ENCODE measurements at places on chromosomes 13 and 19.
A peak's percentile ranks its signal among the peaks of the same experiment; 100 is the strongest.

DNA sequence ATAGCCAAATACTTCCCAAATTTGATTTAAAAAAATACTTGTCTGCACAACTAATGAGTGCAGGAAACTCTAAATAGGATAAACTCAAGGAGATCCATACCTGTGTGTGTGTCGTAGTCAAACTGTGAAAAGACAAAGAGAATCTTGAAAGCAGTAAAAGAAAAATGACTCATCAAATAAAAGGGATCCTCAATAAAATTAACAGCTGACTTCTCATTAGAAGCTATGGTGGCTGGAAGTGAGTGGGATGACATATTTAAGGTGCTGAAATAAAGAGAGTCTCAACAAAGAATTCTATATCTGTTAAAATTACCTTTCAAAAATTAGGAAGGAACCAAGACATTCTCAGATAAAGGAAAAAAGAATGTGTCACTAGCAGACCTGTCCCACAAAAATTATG is 13.7 kb downstream of the RNASEH2B start:
- DNase-seq: no peak

DNA sequence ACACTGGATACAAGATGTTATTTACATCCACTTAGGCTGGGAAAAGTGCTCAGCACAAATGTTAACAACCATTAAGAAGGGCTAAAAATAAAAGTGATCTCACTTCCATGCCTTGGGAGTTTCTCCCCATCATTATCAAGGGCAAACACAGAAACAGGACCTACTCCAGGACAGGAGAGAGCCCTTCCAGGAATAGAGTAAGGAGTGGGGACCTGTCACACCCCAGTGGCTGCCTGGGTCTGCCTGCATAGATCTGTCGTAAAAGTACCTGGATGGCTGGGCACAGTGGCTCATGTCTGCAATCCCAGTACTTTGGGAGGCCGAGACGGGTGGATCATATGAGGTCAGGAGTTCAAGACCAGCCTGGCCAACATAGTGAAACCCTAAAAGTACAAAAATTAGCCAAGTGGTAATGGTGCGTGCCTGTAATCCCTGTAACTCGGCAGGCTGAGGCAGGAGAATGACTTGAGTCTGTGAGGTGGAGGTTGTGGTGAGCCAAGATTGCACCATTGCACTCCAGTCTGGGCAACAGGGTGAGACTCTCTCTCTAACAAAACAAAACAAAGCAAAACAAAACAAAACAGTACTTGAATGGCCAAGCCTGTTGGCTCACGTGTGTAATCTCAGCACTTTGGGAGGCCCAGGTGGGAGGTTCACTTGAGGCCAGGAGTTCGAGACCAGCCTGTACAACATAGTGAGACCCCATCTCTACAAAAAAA is 5.6 kb downstream of the ATP8A2 start:
- no peak for DNase-seq

- DNase-seq: no peak
Measured at GRCh38 chr19:16040642-16041041, 35.7 kb upstream of the TPM4 start.

DNA sequence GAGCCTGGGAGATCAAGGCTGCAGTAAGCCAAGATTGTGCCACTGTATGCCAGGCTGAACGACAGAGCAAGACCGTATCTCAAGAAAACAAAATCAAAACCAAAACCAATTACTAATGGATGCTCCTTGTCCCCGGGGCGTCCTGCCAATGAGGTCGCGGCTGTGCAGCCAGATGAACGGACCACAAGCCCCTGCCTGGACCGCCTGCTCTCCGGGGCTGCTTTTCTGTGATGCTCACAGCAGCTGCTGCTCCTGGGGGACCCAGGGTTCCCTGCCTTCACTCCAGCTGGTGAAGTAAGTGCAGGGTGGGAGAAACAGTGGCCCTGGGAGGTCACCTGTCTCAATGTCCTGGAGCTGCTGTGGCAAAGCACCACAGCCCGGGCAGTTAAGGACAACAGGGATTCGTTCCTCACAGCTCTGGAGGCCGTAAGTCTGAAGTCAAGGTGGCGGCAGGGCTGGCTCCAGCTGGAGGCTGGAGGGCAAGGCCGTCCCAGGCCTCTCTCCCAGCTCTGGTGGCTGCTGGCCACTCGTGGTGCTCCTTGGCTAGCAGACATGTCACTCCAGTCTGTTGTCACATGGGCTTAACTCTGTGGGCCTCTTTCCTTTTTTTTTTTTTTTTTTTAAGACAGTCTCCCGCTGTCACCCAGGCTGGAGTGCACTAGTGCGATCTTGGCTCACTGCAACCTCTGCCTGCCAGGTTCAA is 10.1 kb downstream of the COPE start:
- no peak for DNase-seq

- no peak for DNase-seq
Measured at GRCh38 chr19:29735829-29736228, 20.8 kb upstream of the C19orf12 start.

DNA sequence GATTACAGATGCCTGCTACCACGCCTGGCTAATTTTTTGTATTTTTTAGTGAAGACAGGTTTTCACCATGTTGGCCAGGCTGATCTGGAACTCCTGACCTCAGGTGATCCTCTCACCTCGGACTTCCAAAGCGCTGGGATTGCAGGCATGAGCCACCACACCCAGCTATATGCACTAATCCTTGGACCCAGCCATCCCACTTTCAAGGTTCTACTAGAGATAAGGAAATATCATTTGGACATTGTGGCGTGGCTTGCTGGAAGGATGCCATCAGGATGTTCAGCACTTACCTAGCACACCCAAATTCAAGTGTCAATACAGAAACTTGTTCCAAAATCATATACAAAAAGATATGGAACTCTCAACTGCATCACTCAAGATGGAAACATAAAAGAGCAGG is 136.4 kb downstream of the ABCC4 start:
- DNase-seq: no peak

GRCh38 chr19:7250951-7251350 is 43.3 kb downstream of the INSR start:
- no peak for DNase-seq

DNA sequence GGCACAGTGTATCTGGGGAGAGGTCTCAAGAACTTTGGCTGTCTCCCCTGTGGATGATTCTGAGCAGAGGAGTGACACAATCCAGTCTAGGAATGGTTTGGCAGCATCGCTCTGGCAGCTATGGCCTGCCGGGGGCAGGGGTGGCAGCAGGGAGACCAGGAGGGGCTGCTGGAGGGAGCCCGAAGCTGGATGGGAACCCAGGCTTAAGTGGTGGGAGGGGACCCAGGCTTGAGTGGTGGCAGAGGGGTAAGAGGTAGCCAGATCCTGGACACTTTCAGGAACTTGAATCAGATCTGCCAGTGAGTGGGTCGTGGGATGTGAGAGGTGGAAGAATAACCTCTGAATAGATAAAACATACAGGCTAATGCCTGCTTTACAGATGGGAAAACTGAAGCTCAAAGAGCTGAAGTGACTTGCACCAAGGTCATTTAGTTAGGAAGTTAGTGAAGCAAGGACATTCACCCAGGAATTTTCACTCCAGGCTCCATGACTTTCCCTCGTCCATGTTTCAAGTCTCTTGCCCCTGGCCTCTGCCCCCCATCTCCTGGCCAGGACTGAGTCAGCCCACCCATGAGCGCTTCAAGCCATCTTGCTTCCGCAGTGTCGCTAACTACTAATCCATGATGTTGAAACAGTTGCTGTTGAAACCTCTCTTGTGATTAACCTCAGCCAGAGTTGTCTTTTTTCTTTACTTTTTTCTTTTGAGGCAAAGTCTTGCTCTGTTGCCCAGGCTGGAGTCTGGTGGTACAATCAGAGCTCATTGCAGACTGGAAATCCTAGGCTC is 29.9 kb upstream of the C1QTNF9 start:
- no peak for DNase-seq

- DNase-seq: peak; percentile 90
Measured at GRCh38 chr19:48350856-48351255, 12.9 kb downstream of the TMEM143 start.

- no peak for DNase-seq
Measured at GRCh38 chr19:51098365-51099046, 9.7 kb downstream of the CTU1 start.

- no peak for DNase-seq
Measured at GRCh38 chr13:106318941-106319411, 216.5 kb downstream of the EFNB2 start.

DNA sequence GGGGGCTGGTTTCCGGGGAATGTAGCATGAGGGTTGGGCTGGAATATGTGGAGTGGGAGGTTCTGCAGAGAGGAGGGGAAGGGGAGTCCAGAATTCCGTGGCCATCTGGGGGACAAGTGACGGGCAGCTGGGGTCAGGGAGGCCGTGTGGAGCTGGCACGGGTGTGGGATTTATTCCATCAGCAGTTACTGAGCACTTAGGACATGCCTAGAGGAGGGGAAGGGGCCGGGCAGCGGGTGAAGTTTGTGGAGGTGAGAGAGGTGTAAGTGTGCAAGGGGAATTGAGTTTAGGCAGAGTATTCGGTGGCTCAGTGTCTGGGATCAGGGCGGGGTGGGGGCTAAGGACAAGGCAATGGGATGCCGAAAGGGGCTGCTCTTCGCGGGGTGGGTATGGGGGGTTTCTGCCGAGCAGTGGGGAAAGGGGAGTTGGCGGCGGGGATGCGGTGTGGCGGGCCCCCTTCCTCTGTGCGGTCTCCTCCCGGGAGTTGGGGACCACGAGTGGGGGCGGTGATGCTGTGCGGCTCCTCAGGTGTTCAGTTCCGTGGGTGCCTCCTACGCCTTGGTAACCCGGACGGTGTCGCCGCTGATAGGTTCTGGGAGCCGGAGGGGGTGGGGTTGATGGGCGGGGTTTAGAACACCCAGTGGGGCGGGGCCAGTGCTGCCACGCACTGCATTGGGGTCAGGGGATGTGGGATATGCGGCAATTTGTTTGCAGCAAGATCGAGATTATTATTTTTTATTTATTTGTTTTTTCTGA is 5.4 kb downstream of the CCDC61 start:
- no peak for DNase-seq

- DNase-seq: no peak
Measured at GRCh38 chr19:3033595-3034405, 4.7 kb upstream of the TLE2 start.

GRCh38 chr13:79405501-79405830 is 589 bp downstream of the RBM26 start:
- no peak for DNase-seq

GRCh38 chr19:6421075-6422014 is 3.3 kb downstream of the KHSRP start:
- DNase-seq: no peak

GRCh38 chr19:2992958-2993357 is 15.6 kb downstream of the TLE6 start:
- no peak for DNase-seq

DNA sequence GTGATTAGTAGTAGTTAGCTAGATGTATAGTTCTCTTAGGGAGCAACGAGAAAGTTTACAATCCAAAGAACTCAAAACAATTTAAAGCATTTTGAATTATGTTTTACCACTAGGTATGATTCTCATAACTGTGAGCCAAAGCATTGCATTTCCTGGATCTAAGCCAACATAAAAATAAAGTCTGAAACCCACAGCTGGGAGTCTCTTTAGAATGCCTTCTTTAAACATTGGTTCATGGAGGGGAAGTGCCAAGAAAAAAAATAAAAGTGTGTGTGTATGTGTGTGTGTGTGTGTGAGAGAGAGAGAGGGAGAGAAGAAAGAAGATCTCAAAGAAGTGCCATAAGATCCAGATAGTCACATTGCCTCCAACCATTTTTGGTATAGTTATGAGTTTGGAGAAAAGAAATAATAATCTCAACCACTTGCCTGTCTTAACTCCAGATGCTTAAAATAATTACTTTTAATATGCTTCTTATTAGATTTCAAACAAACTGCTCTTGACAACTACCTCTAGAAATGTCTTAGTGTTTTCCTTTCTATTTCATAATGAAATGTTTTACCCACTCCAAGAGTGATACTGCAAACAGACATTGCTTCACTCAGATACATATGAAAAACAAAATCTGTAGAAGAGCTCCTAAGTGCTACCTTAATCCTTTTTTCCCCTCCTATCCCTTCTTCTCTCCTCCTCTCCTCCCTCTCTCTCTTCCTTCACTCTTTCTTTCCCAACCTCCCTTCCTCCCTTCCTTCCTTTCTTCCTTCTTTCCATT is 554.1 kb downstream of the KCTD12 start:
- DNase-seq: peak; percentile 2

GRCh38 chr13:27619728-27620376 is 477 bp downstream of the LNX2 start:
- DNase-seq: peak; percentile 6

GRCh38 chr19:55836340-55836739 is at the start of gene NLRP4:
TSS of gene NLRP4 (plus strand) at chr19:55836540. CDS start at chr19:55852081, 15,541 bp downstream.
- no peak for DNase-seq

DNA sequence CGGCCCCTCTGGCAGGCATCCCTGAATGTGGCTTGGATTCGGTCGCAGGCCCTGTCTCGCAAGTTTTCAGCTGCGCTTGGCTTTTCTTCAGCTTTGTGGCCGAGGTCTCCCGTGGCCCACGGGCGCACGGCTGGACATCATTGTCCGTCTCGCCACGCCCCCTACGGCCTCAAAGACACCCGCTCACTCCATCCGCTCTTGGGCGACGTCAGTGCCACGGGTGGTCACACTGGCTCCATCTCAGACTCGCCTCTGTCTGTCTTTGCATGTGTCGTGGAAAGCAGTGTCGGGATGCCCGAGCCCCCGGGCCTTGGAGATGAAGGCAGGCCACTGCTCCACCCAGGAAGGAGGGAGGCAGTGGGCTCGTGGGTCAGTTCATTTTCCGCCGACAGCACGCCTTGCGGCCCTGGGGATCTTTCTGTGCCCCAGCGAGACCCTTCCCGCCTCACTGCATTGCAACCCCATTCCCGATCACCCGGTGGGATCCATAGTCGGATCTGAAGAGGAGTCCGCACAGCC is 51.0 kb downstream of the ZNF146 start:
- DNase-seq: no peak

DNA sequence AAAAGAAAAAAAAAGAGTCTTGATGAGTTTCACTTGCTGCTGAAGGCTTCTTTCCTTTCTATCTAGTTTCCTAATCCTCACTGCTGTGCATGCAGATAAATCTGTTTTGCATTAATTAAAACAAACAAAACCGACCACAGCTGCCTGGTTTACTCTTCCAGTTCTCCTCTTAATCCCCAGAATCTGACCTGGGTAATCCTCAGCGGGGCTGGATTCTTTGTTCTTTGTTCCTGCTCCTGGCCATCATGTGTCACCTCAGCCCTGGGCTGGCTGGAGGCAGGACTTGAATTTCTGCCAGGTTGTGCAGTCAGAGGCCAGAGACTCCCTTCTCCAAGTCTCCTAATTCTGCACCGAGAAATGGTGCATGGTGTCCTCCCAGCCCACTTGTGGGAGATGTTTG is 52.2 kb upstream of the CYP4F8 start:
- no peak for DNase-seq

All from NCI-H1694 treated with DMSO at 0.1 percent for 48 hours (cell line).